Activated CD4-positive, alpha-beta T cell treated with anti-CD3 and anti-CD28 coated beads, Interleukin-2, amount 50 U/mL, for 24 hours (primary cell): ENCODE measurements at places on chromosomes 7 and 10.

DNA sequence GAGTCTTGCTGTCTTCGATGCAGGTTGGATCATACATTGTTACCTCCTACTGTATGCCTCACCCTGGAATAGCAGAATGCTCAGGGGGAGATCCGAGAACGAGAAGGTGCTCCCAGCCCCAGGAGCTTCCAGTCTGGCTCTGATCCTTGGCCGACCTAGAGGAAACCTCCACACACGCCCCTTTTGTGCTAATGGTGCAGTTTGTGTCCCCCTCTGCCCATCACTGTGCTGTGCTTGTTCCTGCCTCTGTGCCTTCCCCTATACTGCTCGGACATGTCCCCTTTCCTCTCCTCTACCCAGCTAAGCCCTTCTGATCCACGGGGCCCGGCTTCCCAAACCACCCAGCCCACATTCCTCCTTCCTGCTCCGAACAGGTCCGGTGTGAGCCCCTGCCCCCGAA lies 32.5 kb downstream of the ZNF775 start:
- DNase-seq = no peak

DNA sequence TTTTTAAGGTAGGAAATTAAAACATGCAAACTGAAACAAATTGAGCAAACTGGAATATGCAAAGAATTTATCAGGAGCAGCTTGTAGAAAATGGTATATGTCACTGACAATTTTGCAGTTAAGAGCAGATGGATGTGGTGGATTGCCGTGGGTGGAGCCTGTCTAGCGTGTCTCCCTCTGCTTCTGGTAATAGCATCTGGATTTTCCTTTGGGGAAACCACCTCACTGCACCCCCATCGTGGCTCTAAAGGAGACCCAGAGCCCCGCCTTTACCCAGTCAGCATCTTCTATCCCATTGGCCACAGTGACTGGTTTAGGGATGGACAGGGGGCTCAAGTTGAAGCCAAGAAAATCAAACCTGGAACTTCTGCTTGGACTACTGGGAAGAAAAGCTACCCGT lies 142.9 kb downstream of the SVIL start:
- DNase-seq = no peak

GRCh38 chr10:36669615-36670352 lies 455.6 kb upstream of the ANKRD30A start:
- no peak for DNase-seq

DNA sequence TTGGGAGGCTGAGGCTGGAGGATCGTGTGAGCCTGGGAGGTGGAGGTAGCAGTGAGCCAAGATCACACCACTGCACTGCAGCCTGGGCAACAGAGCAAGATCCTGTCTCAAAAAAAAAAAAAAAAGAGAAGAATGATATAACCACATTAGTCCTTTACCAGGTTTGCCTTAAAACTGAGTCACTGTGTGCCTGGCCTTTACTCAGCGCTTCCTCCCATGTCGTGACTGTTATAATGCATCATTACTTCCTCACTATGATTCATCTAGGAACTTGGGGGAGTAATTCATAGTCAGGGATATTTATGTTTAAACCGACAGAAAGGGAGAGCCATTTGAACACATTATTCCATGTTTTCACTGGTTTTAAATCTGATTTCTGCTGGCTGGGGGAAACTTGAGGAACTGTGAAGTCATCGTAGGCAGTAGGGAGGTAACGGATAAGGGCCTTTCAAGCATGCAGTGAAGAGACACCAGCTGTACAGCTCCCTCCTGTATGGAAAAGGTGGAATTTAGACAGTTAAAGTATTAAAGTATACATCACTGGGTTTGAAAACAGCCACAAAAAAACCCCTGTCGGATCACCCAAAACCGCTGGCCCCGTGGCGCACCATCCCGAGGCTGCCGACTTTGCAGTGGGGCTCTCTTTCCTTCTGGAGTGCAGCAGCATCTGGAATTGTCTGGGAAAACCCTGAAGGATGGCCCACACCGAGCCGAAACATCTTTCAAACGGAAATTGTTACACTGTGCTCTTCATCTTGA lies 119.8 kb downstream of the NKX6-2 start:
- DNase-seq = no peak

DNA sequence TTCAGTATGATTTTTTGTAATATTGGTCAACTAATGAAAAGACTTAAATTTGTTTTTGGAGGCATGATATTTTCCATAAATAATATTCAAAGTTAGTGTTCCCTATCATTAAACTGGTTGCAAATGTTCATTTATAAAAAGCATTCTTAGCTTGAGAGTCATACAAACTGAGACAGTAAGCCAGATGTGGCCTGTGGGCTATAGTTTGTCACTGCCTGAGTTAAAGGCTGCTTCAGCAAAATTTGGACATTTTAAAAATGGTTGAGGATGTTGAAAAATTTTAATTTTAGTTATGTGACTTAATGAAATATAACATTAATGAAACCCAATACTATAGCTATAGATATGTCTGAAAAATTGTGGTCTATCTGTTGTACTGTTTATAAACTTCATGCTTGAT lies 180.2 kb upstream of the CACNA2D1 start:
- no peak for DNase-seq

- DNase-seq = no peak
These were observed 9.4 kb downstream of the MPP7 start for GRCh38 chr10:28293236-28294168.

DNA sequence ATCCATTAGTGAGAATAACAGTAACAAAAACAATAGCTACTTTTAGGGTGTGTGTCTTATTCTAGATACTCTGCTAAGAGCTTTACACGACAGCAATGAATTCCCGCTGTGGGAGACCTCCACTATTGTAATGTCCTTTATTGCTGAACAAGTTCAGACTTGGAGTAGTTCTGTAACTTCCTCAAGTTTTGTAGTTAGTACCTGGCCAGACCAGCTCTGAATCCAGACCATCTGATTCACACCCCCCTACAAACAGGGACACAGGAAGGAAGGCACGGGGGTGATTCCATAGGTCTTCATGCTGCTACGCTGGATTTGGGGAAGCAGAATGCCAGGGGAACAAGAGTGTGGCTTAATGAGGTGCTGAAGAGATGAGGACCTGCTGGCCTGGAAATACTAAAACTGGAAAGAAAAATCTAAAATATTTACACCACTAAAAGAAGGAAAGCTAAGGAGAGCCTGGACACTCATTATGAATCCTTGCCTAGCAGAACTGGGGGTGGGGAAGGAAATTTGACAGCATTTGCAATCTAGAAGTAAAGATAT lies 194.6 kb upstream of the TMEM72 start:
- DNase-seq = no peak

GRCh38 chr7:99729486-99730237 lies 5.3 kb downstream of the CYP3A7 start:
- no peak for DNase-seq

GRCh38 chr7:126378642-126379041 lies 874.1 kb downstream of the GRM8 start:
- DNase-seq = no peak

- no peak for DNase-seq
These were observed 167.0 kb downstream of the FANK1 start for GRCh38 chr10:126063353-126063791.

DNA sequence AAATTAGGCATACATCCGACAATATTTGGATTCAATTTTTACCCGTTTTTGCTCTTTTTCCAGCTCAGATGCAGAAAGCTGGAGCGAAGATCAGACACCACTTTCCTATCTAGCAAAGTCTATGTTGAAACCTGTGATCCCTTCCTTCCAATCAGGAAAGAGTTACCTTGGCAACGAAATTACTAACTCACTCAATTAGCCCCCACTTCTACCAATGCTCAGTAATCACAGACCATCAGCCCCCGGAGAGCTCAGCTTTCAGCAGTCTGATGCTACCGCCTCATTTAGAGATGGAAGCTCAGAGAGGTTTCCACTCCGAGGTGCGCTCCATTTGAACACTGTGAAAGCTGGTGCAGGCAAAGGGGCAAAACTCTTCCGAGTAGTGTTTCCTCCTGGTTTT lies 6.7 kb downstream of the FRAT1 start:
- no peak for DNase-seq

- peak; percentile 51 for DNase-seq
These were observed 201.0 kb upstream of the ADARB2 start for GRCh38 chr10:1938317-1938716.

- no peak for DNase-seq
These were observed 101.3 kb downstream of the COL13A1 start for GRCh38 chr10:69902835-69903535.

GRCh38 chr10:50431791-50432190 lies 180.5 kb upstream of the ASAH2 start:
- no peak for DNase-seq

DNA sequence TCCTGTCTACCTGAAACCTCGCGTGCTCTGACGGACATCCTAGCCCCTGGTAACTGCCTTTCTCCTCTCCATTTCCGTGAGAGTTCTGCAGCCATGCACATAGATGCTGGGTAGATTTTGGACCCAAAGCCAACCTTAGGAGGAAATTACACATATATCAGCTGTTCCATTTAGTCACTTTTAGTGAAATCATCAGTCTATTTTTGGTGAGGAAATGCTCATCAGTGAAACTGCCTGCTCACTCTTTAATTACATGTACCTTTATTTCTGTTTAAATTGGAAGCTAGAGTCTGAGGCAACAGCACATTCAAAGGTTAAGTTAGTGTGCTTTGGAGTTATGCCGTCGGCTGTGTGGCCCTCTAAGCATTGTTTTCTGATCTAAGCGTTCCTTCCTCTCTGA lies 231.3 kb downstream of the WDR37 start:
- no peak for DNase-seq

GRCh38 chr10:12875100-12875499 lies 126.4 kb downstream of the CCDC3 start:
- no peak for DNase-seq

- DNase-seq = no peak
These were observed 36.2 kb upstream of the PPIF start for GRCh38 chr10:79310911-79311573.

GRCh38 chr7:69892790-69893189 lies 294.5 kb downstream of the AUTS2 start:
- DNase-seq = no peak

DNA sequence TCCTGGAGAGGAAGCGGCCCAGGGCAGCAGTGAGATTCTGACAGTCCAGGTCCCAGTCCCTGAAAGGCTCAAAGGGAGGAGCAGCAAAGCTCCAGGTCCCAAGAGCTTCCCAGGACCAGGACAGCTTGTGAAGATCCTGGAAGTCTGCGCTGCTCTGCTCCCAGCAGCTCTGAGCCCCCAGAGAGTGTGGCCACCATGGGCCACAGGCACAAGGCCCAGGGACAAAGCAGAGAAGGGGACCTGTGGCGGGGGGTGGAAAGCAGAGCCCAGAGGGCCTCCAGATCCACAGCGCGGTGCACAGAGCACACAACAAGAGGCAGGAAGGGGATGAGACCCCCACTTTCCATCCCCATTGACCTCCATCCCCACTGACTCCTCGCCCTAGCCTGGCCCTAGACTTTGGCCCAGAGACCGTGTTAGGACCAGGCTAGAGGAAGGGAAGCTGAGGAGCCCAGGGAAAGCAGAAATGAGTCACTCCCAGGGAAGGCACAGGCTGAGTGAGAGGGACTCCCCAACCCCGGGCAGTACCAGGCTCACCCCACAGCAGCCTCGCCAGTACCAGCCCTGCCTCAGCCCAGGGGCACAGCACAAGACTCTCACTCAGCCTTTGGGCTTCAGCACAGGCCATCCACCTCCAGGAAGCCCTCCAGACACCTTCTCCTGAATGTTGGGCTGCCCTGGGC lies 75.5 kb downstream of the GRID1 start:
- DNase-seq = no peak

- DNase-seq = no peak
These were observed 7.8 kb downstream of the PTF1A start for GRCh38 chr10:23199768-23200511.

DNA sequence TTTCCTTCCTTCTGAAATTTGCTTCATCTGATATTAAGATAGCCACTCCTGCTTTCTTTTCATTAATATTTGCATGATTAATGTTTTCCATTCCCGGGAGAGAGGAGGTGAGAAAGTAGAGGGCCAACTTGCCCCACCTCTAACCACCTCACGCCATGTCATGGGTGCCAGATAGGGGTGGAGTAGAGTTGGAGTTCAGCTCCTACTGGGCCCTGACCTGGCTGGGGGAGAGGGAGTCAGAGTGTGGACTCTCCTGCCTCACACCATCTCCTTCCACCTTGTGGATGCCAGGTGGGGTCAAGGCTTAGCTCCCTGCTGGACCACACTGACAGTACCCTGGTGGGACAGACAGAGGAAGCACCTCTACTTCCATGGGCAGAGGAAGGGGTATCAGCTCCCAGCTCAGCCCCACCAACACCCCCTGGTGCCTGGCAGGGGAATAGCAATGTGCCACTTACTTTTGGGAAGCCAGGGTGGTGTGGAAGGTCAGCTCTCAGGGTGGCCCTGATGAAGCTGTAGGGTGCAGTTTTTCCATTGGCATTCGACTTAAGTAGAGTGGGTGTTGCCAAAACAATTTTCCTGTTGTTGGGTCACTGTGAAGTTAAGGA lies 28.0 kb downstream of the CHST12 start:
- DNase-seq = no peak

DNA sequence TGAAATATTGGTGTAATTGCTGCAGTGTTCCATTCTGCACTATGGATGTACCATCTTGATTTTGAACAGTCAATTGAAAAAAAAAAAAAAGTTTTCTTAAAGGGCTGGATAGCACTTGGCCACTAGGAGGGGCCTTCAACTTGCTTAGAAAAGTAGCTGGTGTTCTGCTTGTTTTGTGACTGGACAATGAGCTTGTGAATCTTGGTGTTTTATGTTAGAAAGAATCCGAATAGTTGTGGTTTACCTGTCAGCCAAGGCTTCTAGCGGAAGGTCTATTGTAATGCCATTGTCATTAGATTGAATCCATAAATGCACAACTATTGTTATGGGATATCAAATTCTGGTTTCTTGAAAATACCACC lies 77.1 kb downstream of the BMPER start:
- no peak for DNase-seq

GRCh38 chr7:115973406-115973805 lies 57.2 kb downstream of the TFEC start:
- DNase-seq = no peak

DNA sequence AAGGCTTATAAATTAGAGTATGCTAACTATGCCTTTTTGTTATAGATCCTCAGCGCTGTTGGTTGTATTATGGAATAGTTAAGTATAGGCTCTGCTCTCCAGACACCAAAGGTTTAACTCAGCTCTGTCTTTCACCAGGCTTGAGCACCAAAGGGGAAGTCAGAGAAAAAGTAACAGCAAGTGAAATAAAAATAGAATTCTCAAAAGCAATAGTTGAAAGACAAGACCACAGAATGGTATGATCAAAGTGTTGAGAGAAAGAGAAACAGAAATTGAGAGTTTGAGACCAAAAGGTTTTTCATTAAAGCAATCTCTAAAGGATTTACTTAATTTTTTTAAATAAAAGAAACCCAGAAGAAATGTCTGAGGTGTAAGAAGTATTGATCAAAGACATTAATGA lies 529.8 kb upstream of the C7orf33 start:
- no peak for DNase-seq

- no peak for DNase-seq
These were observed 56.0 kb downstream of the ATOH7 start for GRCh38 chr10:68175949-68176348.

- DNase-seq = no peak
These were observed 82.7 kb downstream of the REEP3 start for GRCh38 chr10:63603709-63604445.
